ENCODE measurements at places on chromosomes 3 and 15.

GRCh38 chr3:40713306-40713705, 188.5 kb downstream of the ZNF621 start:
- no peak for DNase-seq

GRCh38 chr3:56787784-56788256, 13.9 kb downstream of the ARHGEF3 start:
- DNase-seq, result peak; percentile 30

GRCh38 chr3:29384640-29385039, 103.8 kb downstream of the RBMS3 start:
- no peak for DNase-seq

DNA sequence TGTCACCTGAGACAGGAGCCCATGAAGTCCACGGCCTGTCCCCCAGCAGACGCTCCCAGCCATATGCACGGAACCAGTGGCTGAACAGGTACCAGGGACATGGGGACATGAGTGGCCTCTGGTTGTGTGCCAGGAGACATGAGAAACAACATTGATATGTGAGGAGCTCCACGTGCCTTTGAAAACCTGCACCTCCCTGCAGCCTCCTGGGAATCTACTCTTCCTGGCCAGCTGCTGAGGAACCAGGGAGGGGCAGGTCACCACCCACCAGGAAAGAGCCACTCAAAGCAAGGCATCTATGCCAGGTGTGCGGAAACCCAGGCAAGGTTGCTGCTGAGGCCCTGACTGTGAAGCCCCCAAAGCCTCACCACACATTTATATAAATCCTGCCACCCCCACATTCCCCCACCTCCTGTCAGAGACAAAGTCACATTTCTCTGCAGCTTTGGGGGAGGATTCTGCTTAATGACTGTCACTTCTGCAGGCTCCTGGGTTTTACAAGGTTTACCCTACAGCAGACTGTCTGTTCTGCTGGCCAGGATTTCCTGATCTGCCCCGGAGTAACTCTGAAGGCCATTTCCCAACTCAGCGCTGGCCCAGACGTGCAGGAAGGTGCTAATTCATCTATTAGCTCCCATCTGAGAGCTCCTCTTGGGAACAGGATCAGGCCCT, 110.8 kb downstream of the ADCY5 start:
- DNase-seq, result no peak

- no peak for DNase-seq
Measured at GRCh38 chr3:60298141-60298540, 953.1 kb downstream of the FHIT start.
